ENCODE measurements at places on chromosomes 13 and 19. TPM values are rescaled to one million over a fixed set of nuclear protein-coding genes. Genes with fewer than 3 reads are reported as not detected.

DNA sequence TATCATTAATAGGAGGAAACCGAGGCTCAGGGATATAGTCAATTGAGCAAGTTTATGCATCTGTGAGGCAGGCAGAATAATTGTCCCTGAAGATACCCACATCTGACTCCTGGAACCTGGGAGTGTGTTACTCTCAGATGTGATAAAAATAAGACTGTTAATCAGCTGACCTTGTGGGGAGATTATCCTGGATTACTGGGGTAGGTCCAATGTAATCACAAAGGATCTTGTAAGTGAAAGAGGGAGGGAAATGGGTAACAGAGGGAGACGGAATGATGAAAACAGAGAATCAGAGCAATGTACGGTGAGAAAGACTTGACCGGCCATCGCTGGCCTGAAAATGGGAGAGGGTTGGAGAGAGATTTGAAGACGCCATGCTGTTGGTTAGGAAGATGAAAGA, 3.2 kb upstream of the EDDM13 start:
- H3K4me3 ChIP-seq: no peak overlapping the region
- no peak overlapping the region for H3K27ac ChIP-seq
- no peak for DNase-seq
- no peaks in the 10 kb centered on the region for H3K36me3 ChIP-seq
- H3K27me3 ChIP-seq: no peaks in the 10 kb centered on the region

PNPLA6 gene
- 26.4 TPM for total RNA-seq

- no peak overlapping the region for H3K4me3 ChIP-seq
- DNase-seq: no peak
- H3K27ac ChIP-seq: no peak overlapping the region
- H3K4me1 ChIP-seq: no peaks in the 10 kb centered on the region
- no peaks in the 10 kb centered on the region for H3K36me3 ChIP-seq
- H3K27me3 ChIP-seq: no peaks in the 10 kb centered on the region
These were observed 29.1 kb downstream of the ATP12A start for GRCh38 chr13:24709186-24709913.

KANK2 gene
- total RNA-seq: 326 TPM

CRLF1 gene
- 0.26 TPM for total RNA-seq

SHISA7 gene
- total RNA-seq: not detected

ZNF443 gene
- total RNA-seq: 8.1 TPM

PCDH20 gene
- 1.9 TPM for total RNA-seq

- no peak overlapping the region for H3K4me3 ChIP-seq
- no peaks in the 10 kb centered on the region for H3K36me3 ChIP-seq
- peaks cover 11% of the 10 kb centered on the region for H3K4me1 ChIP-seq
These were observed 7.6 kb downstream of the AKT2 start for GRCh38 chr19:40277356-40278059.

- no peak overlapping the region for H3K27ac ChIP-seq
- H3K36me3 ChIP-seq: no peaks in the 10 kb centered on the region
- DNase-seq: no peak
- H3K4me1 ChIP-seq: peaks cover 10% of the 10 kb centered on the region
- peak overlapping the region; percentile 94 for H3K4me3 ChIP-seq
These were observed 1.2 kb upstream of the CCDC124 start for GRCh38 chr19:17931532-17932191.

GIPR gene
- not detected for total RNA-seq

GRCh38 chr13:45242070-45242469, 41.2 kb upstream of the KCTD4 start:
- H3K4me1 ChIP-seq: no peaks in the 10 kb centered on the region
- H3K36me3 ChIP-seq: no peaks in the 10 kb centered on the region
- H3K27ac ChIP-seq: no peak overlapping the region
- DNase-seq: no peak
- no peak overlapping the region for H3K4me3 ChIP-seq

HMG20B gene
- 65.6 TPM for total RNA-seq

DNA sequence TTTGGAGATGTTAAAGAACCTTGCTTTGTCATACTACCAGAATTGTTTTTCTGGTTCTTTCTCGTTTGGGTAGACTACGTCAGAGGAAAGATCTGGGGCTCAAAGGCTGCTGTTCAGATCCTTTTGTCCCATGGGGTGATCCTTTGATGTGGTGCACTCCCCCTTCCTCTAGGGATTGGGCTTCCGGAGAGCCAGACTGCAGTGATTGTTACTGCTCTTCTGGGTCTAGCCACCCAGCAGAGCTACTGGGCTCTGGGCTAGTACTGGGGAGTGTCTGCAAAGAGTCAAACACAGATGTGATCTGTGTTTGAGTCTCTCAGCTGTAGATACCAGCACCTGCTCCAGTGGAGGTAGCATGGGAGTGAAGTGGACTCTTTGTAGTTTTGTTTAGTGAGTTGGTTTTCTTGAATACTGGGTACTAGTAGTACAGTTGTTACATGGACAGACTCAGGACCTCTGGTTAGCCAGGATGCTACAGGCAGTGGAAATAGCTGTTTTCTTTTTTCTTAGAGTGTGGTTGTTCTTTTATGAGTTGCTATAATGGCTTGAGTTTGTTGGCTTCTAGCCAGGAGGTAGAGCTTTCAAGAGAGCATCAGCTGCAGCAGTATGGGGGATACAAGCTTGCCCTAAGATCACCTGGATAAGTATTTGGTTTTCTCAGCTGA, 34.4 kb downstream of the DNAJC15 start:
- H3K36me3 ChIP-seq: no peaks in the 10 kb centered on the region
- no peaks in the 10 kb centered on the region for H3K27me3 ChIP-seq
- DNase-seq: no peak
- H3K4me1 ChIP-seq: no peaks in the 10 kb centered on the region
